SJSA1 (cell line): ENCODE measurements at places on chromosomes 7 and 10.

- no peak overlapping the region for H3K4me3 ChIP-seq
- no peak for DNase-seq
- H3K4me1 ChIP-seq, result no peaks in the 10 kb centered on the region
- H3K27me3 ChIP-seq, result no peaks in the 10 kb centered on the region
These were observed 68.8 kb downstream of the CSTF2T start for GRCh38 chr10:51630640-51631005.

DNA sequence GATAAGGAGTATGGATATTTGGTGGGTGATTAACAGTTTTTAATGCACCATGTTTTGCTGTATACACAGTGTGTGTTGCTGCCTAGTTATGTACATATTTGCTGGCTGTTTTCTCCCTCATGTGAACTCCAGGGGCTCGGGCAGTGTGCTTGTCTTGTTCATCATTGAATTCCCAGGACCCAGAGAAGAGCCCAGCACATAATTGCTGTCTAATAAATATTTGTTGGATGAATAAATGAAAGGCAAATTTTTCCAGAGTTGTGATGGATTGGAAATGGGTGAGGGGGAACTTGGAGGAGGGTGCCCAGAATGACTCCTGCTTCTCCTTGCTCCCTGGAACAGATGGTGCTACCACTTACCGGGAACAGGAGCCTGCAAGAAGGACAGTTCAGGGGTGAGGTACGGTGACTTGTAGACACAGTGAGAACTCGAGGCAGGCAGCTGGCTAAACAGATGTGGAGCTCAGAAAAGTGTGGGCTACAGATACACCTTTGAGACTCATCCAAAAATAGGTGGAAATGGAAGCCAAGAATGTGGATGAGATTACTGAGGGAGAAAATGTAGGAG, 586.8 kb upstream of the MGMT start:
- DNase-seq, result no peak
- H3K36me3 ChIP-seq, result no peaks in the 10 kb centered on the region
- H3K4me1 ChIP-seq, result no peaks in the 10 kb centered on the region
- H3K27me3 ChIP-seq, result no peaks in the 10 kb centered on the region
- H3K4me3 ChIP-seq, result no peak overlapping the region

DNA sequence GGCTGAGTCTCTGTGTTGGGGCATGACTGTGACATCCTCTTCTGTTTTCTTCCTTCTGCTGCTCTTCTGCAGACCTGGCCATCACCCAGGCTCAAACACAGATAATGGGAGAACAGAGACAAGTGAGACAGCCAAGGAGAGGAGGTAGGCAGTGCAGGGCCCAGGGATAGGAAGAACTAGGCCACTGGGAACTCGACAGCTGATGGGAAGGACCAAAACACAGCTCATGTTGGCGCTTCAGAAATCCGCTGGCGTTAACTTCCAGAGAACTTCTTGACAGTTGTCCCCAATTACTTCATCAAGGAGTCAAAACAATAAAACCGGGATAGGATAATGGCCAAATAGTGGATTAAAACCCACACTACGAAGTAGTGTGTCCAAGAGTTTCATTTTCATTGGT, 97.0 kb upstream of the PALS2 start:
- no peaks in the 10 kb centered on the region for H3K27me3 ChIP-seq
- peaks cover 16% of the 10 kb centered on the region for H3K4me1 ChIP-seq
- no peak overlapping the region for H3K4me3 ChIP-seq
- H3K36me3 ChIP-seq, result no peaks in the 10 kb centered on the region

DNA sequence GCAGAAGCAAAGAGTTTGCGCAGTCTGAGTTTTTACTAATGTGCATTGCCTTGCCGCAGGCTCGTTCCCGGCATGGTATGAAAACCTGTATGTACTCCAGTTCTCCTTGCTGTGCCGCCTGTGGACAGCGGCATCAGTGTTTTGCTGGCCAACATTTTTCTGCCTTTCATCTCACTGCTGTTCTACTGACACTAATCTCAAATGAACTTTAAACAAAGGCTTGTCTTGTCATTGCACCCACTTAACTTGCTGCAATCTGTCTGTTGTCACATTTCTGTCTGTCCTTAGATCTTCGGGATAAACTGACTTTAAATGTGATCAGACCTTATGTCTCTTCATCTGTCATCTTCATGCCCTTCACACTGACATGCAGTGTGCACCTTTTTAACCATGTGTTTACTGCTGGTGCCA, 71.7 kb upstream of the ZNRF2 start:
- no peaks in the 10 kb centered on the region; the same call in 1 of the 2 replicates for H3K27me3 ChIP-seq
- DNase-seq, result no peak
- no peaks in the 10 kb centered on the region for H3K4me1 ChIP-seq
- no peak overlapping the region for H3K27ac ChIP-seq
- no peaks in the 10 kb centered on the region for H3K36me3 ChIP-seq

DNA sequence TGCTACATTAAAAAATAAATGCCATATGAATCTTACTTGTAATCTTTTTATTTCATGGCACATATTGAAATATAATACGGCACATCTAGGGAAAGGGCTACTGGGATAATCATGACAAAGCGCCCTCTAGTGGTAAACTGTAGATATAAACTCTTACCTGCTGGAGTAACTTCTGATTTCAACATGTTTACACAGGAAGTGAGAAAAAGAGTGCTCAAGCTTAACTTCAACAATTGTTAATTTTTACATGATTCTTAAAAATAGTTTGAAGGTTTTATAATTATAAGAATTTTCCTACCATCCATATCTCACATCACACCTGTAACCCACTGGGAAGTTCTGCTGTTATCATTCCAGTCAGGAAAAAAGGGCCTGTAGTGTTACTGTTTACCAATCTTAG, 2.0 kb upstream of the HEPACAM2 start:
- DNase-seq, result peak; percentile 39
- H3K4me1 ChIP-seq, result 0 out of 2 replicates have a peak, but pooled peaks cover 3% of the 10 kb centered on the region
- no peak overlapping the region for H3K27ac ChIP-seq
- no peak overlapping the region for H3K4me3 ChIP-seq
- H3K36me3 ChIP-seq, result no peaks in the 10 kb centered on the region

DNA sequence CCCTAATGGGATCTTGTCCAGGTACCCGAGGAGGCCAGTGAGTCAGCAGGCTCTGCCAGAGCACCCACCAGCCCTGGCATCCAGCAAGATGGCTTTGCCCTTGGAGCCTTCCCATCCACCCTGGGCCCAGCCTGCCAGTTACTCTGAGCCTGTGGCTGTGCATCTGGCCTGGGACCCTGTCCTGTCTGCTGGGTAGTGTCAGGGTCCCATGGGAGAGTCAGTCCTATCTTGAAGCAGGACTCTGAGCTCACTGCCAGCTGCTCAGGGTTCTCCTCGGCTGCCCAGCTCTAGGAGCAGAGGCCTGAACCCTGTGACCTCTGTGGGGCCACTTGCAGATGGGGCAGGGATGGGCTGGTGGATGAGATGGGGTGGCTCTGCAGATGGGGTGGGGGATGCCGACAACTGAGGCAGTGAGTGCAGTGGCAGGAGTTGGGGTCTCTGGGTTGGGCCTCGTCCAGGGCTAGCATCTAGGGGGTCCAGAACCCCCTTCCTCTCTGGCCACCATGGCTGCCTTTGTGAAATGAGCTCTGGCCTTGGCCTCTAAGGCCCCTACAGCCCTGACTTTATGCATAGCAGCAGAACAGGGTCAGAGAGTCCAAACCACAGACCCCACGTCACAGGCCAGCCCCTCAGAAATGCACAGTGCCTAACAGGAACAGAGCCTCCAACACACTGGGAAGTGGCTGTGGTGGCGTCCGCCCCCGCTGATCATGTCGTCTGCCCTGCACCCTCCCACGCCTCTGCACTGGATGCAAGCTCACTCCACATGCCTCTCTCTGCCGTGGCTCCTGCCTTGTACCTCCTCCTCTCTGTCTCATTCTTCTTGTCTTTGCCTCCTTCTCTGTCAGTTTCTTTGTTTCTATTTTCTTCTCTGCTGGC, 88.1 kb upstream of the RET start:
- H3K4me1 ChIP-seq, result no peaks in the 10 kb centered on the region
- no peaks in the 10 kb centered on the region for H3K36me3 ChIP-seq
- H3K27me3 ChIP-seq, result no peaks in the 10 kb centered on the region
- no peak for DNase-seq
- no peak overlapping the region for H3K4me3 ChIP-seq
